ENCODE measurements at places on chromosomes 6 and 20. TPM values are rescaled to one million over a fixed set of nuclear protein-coding genes. Genes with fewer than 3 reads are reported as not detected.

MAPK14 gene
- 31.1 TPM for total RNA-seq

RBBP8NL gene
- total RNA-seq, result not detected

GHRH gene
- total RNA-seq, result not detected

BCL2L1 gene
- total RNA-seq, result 38.6 TPM

MMP24OS gene
- total RNA-seq, result 41.6 TPM

Measured in bronchial smooth muscle cell (primary cell).